GM12864 (cell line): ENCODE measurements at places on chromosomes 12 and 14.
A peak's percentile ranks its signal among the peaks of the same experiment; 100 is the strongest.

DNA sequence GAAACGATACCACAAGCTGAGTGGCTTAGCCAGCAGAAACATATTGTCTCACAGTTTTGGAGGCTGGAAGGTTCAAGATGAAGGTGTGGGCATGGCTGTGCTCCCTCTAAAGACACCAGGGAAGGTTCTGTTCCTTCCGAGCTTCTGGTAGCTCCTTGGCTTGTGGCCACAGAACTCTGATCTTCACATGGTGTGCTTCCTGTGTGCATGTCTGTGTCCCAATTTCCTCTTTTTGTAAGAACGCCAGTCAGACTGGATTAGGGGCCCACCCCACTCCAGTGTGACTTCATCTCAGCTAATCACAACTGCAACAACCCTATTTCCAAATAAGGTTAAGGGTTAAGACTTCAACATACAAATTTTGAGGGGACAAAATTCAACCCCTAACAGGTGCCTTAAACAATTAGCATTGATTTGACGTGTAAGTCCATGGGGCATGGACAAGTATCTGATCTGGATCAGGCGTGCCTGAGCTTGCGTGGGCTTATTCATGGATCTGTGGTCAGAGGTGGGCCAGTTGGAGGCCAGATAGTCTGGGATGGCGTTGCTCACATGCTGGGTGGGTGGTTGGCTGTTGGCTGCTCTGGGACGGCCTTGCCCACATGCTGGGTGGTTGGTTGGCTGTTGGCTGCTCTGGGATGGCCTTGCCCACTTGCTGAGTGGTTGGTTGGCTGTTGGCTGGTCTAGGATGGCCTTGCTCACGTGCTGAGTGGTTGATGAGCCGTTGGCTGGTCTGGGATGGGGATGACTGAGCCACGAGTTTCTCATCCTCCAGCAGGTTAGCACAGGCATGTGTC, 88.5 kb downstream of the LGMN start:
- no peak for DNase-seq

- DNase-seq, result no peak
Observed at GRCh38 chr12:124581307-124582107, 14.1 kb upstream of the NCOR2 start.

DNA sequence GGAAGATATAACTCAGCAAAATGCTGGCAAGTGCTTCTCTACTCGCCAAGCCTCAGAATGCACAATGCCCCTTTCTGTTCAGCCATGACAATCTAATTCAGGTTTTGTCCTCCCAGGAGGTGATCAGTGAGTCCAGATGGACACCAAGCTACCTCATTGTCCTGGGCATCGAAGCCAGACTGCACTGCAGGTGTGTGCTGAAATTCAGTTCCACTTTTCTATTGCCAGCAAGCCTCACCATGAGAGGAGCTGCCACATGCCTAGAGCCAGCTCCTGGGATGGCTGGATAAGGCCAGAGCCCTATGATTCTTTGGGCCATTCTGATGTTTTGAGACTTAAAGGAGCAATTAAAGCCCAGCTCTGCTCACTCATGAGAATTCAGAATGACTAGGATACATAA, 186.7 kb downstream of the GRIN2B start:
- no peak for DNase-seq

- DNase-seq, result no peak
Observed at GRCh38 chr12:123389560-123390351, 5.8 kb downstream of the KMT5A start.

- DNase-seq, result no peak
Observed at GRCh38 chr12:49632401-49632800, 9.0 kb downstream of the PRPF40B start.

- no peak for DNase-seq
Observed at GRCh38 chr14:23669441-23669840, 33.3 kb downstream of the DHRS2 start.

DNA sequence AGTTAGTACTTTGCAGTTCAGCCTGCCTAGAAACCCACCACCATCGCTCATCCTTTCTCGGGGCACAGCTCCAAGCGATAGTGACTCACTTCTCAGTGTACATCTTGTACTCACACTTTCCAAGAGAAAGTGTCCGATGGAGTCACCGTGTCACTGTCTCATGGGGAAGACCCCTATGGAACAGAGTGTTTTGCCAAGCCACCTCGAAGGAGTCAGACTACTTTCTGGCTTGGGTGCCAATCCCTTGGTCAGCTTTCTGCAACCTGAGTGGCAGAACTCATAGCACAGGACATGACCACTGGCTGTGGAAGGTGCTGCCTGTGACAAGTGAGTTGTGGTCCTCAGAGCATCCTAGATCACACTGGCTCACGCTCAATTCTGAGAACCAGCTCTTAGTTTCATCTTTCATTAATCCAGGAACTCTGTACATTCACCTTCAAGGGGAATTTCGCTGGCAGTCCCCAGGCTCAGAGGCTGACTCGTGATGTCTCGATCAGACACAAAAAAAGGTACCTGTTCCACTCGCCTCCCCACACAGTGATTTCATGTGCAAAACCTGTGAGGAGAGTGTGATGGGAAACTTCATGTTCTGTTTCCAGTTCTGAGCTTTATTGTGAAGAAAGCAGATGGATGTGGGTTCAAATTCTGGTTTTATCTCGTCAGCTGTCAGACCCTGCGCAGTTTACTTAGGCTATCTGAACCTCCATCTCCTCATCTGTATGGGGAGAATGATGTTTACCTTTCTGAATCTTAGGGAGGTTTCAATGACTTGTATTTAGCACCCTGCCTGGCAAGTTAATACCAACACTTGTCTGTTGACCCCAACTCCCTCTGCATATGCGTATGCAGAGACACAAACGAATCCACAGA, 127.3 kb upstream of the CCND2 start:
- peak; percentile 54 for DNase-seq

GRCh38 chr14:67537736-67538135, 4.6 kb downstream of the PLEKHH1 start:
- no peak for DNase-seq

DNA sequence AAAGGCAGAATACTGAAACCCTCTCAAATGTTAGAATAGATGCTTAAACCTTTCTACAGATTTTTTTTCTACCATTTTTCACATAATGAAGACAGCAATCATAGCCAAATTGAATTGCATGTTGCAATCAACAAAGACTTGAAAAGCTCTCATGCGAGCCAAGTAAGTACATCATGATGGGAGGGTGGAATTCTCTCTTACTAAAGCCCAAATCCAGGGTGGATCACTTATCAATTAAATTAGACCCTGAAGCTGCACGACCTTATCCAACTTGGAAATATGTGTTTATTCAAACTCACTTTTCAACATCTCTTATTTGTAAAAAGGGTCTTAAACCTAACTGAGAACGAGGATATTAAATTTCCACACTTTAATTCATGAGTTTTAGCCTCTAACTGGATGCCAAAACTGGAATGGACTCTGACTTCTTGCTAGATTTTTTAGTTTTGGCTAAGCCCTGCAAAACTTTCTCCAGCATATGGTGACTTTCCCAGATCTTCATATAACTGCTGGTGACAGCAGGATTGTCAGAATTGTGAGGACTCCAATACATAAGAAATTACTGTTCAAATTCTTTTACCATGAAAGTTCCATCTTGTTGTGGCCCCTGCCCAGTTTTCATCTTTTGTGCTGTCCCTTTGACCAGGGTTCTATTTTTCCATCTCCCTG, 53.6 kb downstream of the HECTD4 start:
- DNase-seq, result no peak

- DNase-seq, result no peak
Observed at GRCh38 chr12:51406290-51406689, 15.1 kb upstream of the GALNT6 start.

- no peak for DNase-seq
Observed at GRCh38 chr12:102595315-102595714, 115.0 kb upstream of the IGF1 start.

DNA sequence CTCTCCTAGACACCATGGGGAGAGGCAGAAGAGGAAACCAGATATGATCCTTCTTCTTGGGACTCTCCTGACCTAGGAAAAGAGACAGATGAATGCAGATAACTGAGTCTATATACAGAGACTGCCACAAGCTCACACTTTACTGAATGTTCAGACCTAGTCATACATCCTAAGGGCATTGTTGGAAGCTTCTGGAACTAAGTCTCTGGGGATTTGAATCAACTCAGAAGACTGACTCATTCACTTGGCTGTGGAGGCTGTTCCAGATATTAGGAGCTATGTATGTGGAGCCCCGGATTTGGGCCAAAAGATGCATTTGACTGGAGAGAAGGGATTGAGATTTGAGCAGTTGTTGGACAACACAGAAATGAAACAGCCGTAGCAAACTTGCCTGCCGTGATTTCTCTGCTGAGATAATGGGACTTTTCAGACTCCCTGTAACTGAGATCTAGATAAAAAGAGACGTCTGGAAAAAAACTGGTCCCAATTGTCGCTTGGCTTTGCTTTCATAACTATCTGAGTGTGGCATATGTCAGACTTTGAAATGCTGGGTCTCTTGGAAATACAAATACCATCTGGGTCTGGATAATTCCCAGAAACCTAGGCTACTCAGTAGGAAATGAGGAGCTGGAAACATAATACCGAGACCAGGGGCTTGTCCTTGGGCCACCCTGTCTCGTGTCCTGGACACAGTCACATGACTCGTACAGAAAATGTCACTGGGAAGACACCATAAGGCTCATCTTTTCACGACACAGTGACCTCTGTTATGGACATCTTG, 396.8 kb downstream of the NUAK1 start:
- no peak for DNase-seq

DNA sequence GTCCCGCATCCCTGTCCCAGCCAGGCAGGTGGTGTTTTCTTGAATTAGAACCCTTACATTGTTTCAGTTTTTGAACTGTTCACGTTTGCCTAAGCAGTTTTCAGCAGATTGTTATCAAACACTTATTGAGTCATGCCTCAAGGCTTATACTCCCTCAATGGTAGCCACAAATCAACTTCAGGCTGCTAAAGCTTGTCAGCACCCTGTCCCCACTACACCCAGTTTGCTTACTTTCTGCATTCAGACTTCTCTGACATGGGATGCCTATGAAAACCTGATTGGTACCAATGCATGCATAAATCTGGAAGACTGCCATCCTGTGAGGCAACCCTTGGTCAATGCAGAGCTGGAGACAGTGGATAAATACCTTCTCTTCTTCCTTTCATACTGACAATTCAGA, 225.4 kb downstream of the BTG1 start:
- DNase-seq, result no peak
